ENCODE measurements at places on chromosomes 5 and 9.
A peak's percentile ranks its signal among the peaks of the same experiment; 100 is the strongest.

DNA sequence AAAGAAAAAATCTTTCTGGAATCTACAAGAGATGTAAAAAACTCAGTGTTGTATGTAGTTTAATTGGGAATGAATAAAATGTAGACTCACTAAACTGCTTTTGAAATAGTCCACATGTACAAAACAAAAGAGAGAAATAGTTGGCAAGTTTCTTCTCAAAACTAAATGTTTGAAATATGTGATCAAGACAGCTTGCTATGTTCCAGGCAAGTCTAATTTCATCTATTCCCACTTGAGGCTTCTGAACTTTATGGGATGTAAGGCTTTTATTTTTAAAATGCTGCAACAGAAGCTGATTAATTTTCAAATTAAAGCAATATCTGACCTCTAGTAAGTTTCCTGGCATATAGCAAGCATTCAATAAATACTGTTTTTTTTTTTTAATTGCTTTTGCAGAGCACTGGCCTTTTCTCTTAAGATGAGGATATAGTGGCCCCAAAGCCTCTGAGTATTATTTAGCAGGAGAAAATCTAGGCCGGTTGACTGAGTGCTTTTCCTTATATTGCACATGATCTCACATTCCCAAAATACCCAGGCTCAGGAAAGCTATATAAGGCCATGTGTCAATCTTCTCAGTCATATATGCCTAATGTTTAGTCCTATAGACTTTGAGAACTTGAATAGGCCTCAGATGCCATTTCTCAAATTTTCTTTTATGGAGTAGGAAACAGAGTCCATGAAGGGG, 183.2 kb downstream of the NTRK2 start:
- DNase-seq: no peak

- DNase-seq: no peak
These were observed 34.6 kb upstream of the SEMA4D start for GRCh38 chr9:89532478-89532877.

DNA sequence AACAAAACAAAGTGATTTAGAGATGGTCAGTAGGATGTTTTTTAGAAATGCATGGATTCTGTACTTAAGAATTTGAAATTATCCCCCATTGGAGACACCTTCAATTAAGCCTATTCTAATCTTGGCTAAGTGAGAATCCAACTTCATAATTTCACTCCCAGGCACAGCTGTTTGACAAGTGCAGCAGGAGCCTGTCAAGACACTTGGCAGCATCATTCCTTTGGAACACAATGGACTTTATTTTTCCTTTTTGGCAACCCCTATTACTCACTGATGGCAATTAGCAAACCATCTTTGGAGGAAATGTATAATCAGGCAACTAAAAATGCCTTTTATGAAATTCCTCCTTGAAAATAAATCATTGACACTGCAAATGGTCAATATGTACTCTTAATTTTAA, 194.7 kb downstream of the GLIS3 start:
- DNase-seq: no peak

DNA sequence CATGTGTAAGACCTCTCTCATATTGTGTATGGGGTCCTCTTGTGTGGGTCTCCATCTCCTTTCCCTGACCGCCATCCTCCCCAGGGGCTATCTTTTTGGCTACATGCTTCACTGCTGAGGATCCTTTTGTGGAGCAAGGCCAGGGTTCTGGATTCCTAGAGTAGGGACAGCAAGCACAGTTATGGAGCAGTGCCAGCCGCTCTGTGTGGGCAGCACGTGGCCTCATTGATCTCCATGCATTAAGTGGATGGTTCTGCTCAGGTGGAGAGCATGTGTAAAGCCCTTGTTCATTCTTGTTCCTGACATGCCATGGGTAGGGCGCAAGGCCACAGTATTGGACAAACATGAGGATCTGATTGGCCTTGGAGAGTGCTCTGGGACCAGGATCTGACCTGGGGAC, 8.9 kb downstream of the PHF2 start:
- DNase-seq: no peak

- DNase-seq: no peak
These were observed 42.4 kb upstream of the POU4F3 start for GRCh38 chr5:146296245-146296644.

GRCh38 chr9:105127863-105128220, 116.6 kb upstream of the SLC44A1 start:
- DNase-seq: peak; percentile 23

DNA sequence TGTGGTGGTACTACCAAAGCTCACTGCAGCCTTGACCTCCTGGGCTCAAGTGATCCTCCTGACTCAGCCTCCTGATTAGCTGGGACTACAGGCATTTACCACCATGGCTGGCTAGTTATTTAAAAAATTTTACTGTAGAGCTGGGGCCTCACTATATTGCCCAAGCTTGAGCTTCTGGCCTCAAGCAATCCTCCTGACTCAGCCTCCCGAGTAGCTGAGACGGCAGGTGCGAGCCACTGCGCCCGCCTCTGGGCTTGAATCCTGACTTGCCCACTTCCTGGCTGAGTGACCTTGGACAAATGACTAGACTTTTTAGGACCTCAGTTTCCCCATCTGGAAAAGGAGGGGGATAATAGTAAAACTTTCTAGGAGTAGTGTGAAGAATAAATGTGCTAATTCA, 32.1 kb downstream of the NCS1 start:
- no peak for DNase-seq

GRCh38 chr9:126395439-126396212, 69.0 kb downstream of the MVB12B start:
- no peak for DNase-seq
